RPMI7951 (cell line): ENCODE measurements at places on chromosomes 16 and 17. TPM values are rescaled to one million over a fixed set of nuclear protein-coding genes. Genes with fewer than 3 reads are reported as not detected.

DNA sequence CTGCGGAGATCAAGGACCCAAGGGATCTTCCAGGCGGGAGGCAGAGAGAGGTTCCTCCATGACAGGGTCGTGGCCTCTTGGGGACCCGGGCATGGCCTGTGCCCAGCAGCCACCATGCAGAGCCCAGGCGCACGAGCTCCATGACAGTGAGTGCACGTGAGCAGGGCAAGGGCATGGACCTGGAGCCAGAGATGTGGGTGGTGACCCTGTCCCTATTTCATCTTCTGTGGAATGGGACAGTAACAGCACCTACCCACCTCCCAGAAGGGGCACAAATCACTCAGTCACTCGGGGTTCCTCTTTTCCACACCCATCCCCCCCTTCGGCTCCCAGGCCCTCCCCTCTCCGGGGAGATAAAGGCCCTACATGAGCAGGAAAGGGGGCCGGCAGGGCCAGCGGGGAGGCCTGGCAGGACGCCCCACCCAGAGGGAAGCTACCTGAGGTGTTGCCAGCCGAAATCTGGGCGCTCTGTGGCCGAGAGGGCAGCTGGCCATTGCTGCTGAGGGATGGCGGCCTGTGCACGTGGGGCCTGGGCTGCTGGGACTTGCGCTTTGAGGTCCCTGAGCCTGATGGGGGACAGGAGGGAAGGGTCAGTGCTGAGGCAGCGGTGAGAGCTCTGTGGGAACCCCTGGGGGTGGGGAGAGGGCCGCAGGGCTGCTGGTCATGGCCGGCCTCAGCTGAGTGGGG, 10.4 kb downstream of the UBALD2 start:
- no peak for DNase-seq

Gene ABCC3
- 23.1 and 28.4 TPM in 2 replicates for total RNA-seq

Gene EXOC7
- total RNA-seq: 32.4 and 45.0 TPM in 2 replicates

Gene SOST
- not detected in 2 replicates for total RNA-seq

Gene COASY
- 13.8 and 17.8 TPM in 2 replicates for total RNA-seq

- peak; percentile 11 for DNase-seq
These were observed 59.5 kb downstream of the SLFN11 start for GRCh38 chr17:35313875-35314409.

GRCh38 chr17:4604111-4604644, 19.8 kb downstream of the SMTNL2 start:
- peak; percentile 50 for DNase-seq

Gene NECAB2
- not detected in 2 replicates for total RNA-seq

- peak; percentile 37 for DNase-seq
These were observed 23.4 kb upstream of the MPO start for GRCh38 chr17:58303971-58304749.

DNA sequence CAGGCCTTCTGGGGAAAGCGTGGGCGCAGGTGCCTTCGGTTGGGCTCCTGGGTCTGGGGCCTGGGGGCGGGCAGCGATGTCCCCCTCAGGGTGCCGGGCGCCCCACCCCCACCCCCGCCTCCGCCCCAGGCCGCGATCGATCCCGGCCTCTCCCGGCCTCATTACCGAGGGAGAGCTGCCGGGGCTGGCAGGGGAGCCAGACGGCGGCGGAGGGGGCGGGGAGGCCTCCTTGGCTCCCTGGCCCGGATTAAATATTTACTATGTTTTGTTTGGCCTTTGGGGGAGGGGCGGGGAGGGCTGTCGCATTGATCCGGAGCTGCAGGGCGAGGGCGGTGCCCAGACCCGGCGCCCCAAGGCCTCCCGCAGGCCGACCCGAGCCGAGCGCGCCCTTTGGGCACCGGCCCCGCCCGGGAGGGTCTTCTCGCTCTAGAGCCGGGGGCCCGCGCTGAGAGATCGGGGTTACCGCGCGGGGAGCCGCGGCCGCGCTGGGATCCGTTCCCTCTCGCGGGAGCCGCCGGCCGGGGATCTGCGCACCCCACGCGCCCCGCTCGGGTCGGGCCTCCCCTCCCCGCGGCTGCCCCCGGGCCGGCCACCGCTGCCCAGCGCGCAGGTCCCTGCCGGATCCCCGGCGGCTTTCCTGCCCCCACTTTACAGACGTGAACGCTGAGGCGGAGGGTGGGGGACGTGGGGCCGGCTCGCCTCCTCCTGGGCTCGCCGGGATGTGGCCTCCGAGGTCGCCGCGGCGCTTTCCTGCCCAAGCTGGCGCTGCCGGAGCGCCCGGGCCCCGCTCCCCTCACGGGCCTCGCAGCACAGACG, 27.0 kb downstream of the RTN4RL1 start:
- DNase-seq: no peak

Gene C17orf78
- not detected in 2 replicates for total RNA-seq

- DNase-seq: no peak
These were observed 10.5 kb downstream of the MAPT start for GRCh38 chr17:45904866-45905265.

Gene HOXB1
- not detected in 2 replicates for total RNA-seq

GRCh38 chr17:41894791-41895331, 23.9 kb downstream of the ACLY start:
- peak; percentile 91 for DNase-seq

GRCh38 chr17:36608794-36609497, 7.6 kb downstream of the MRM1 start:
- no peak for DNase-seq

DNA sequence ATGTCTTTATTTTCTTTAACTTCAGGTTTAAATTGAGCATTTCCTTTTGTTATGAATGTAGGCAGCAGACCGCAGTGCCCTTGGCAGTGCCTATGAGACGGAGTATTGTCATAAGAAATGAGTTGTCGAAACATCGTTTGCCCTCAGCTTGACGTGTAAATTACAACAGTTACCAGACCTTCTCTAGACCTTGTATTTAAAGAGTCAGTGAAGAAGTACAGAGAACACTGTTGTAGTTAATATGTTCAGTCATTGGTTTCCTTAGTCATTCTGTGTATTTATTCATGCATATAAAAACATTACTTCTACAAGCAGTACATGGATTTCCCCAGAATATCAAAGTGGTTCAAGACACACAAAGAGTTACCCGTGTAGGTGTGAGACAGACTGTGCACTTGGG, 19.0 kb downstream of the IRF8 start:
- DNase-seq: no peak

GRCh38 chr17:72618001-72618509, 474.4 kb downstream of the SLC39A11 start:
- DNase-seq: peak; percentile 56
